Fibroblast of gingiva (primary cell): ENCODE measurements at places on chromosomes 2 and 18.

DNA sequence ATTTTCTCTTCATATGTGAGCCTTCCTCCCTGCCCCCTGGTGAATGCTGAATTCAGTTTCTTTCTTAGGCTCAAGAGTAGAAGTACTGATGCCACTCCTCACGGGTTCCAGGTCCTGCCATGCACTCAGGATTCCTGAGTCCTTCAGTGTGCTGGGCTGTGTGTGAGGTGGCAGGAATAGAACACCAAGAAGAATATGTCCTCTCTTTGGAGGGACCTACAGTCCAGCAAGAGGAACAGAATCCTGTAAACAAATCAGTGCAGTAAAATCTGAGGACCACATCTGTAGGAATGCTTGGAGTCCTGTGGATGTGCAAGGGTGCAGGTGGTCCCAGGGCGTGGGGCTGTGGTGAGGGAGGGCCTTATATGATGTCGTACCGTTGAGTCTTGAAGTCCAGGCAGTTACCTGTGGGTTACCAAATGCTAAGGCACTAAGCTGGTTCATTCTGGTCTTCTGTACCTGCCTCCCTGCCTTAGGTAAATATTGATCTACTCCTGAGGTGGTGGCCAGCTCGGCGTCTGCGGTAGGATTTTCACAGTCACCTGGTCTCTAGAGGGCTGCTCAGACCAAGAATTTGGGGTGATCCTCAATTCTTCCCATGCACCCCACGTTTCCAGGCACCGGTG is 5.5 kb downstream of the ASAP2 start:
- no peak for DNase-seq

DNA sequence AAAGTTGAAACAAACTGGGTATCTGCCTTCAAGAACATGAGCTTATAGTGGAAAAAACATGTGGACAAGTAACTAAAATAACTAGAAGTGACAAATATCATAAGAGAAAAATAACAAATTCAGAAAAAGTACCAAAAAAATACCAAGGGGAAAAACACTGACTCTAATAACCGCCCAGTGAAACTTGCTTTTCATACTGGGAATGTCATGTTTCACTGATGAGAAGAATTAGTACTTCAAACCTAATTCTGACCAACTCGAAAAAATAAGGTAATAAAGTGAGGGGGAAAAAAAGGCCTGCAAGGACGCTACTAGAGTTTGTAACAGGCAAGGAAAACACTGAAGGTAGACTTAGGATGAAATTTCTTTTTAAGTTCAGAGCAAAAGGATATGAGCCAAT is 83.6 kb downstream of the RTTN start:
- no peak for DNase-seq

GRCh38 chr2:128981353-128981752 is 662.7 kb upstream of the HS6ST1 start:
- DNase-seq, result no peak

GRCh38 chr2:71460595-71461303 is 7.4 kb downstream of the DYSF start:
- no peak for DNase-seq

DNA sequence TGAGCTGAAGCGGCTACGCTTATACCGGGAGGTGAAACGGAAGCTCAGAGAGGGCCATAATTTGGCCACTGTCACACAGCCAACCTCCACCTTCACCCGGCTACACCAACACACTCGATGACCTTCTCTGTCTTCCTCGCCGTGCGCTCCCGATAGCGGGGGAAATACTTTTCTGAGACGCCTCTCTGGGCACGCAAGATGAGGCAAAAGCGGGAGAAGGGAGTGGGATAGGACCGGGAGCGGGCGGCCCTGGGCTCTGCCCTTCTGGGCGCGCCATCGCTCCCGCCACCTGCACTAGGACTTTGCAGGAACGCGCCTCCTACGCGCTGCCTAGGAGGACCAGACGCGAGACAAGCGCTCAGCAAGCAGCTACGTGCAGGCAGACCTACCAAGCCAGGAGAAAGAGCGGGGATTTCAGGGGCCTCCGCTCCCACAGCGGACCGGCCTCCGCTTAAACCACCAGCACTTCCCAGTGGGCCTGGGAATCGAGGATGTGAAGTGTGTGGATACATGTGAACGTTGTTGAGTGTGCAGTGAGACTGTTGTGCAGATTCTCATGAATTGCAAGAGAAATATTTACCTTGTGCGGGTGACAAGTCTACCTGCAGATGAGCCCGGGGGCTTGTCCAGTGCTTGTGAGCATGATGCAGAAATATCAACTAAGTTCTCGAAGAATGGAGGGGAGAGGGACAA is 11.4 kb downstream of the SIX3 start:
- DNase-seq, result no peak
